LNCaP clone FGC (cell line): ENCODE measurements at places on chromosomes 1 and 21.

DNA sequence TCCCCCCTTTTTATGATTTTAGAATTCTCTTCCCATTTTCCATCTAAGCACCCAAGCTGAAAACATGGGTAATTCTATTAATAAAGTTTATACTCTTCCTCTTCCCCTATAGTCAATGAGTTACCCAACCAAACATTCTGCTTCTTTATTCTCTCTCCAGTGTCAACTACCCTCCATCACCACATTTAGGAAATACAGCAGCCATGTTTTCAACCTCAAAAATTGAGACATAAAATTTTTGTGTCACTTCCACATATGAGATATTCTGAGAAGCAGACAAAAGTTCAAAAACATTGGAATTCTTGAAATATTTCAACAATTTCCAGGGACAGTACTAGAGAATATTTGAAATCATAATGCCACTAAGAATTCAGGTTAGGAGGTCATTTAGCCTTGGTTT, 64.8 kb upstream of the ATP1A1 start:
- no peak for DNase-seq

DNA sequence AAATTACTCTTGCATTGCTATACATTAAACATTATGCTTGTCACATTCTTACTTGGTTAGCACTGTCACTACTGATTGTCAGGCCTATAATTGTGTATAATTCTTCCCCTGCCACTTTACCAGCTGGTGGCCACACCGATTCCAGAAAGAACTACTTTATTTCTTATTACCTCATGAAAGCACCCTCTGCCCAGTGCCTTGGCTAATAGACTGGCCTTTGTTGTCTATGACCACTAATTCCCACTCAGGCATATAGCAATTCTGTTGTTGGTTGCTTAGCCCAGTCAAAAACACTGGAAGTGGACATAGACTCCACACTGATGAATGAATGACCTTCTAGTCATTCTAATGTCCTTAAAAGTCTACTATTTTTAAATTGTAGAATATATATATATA, 35.6 kb downstream of the MRPL39 start:
- DNase-seq: no peak

- no peak for DNase-seq
Measured at GRCh38 chr1:73273886-73274285, 924.1 kb downstream of the LRRIQ3 start.

- no peak for DNase-seq
Measured at GRCh38 chr1:110547017-110547416, 28.0 kb upstream of the KCNA10 start.

DNA sequence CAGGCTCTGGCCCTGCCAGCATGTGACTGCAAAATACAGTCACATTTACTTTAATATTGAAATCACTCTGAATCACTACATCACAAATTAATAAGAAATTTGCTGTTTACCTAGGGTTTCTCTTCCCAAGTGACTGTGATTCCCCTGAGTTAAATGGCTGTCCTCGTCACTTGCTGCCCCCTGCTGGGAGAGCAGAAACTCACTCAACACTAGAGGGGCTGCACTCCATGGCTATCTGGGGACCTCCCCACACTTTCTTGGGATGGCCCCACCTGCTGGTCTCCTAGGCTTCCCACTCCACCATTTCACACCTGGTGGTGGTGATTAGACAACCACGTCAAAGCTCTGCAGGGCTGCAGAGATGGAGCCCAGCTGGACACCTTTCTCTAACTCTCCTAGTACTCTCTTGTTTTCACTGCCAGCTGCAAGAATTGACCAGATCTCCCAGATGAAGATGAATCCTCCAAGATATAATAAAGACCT, 63.4 kb downstream of the CD2 start:
- DNase-seq: peak; percentile 8

DNA sequence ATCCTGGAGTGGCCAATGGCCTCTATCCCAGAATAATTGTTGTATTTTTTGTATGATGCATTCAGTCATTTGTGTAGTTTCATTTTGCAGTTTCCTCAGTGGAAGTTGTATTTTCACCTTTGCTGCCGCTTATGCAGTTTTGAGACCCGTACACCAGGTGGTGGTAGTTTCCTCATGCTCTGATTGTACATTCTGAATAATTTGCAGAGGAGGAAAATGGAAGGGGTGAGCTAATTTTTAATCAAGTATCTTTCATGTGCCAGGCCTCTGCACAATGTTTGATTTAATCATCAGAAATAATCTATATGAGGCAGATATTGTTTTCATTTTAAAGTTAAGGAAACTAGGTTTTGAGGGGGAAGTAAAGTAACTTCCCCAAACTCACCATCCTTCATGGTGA, 29.5 kb downstream of the HLX start:
- no peak for DNase-seq

DNA sequence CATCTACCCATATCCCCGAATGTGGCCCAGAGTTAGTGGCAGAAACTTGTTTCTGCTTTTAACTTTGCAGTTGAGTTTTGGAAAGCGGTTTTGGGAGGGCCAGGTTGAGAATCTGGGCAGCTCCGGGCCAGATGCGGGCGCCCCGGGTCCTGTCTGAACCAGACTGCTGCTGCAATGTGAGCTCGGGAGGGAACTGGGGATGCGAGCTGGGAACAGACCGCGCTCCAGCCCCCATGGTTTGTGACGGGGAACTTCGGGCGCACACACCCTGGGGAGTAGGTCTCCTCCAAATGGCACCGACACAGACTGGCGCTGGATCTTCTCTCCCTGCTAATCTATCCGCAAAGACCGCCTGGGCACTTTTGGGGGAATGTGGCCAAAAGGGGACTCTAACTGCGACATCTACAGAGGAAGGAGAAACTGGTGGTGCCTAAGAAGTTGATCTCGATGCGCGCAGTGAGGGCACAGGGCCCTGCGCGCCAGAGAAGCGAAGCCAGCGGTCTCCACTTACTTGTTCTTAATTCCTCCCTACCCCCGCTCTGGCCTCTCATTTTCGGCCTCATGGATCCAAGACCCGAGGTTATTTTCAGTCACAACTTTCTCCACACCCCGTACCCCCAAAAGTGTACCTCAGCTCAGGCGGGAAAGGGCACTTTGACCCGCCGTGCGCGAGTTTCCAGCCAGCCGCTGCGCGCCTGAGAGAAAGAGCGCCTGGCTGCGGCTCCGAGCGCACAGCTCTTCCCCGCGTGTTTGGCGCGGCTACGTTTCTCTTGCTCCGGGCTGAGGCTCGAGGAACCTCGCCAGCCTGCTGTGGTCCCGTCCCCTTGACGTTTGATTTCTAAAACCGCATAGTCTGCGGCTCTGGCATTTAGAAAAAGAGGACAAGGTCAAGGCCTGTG, 411.0 kb upstream of the ESRRG start:
- DNase-seq: no peak

GRCh38 chr1:15573477-15573876, 11.4 kb downstream of the AGMAT start:
- no peak for DNase-seq

DNA sequence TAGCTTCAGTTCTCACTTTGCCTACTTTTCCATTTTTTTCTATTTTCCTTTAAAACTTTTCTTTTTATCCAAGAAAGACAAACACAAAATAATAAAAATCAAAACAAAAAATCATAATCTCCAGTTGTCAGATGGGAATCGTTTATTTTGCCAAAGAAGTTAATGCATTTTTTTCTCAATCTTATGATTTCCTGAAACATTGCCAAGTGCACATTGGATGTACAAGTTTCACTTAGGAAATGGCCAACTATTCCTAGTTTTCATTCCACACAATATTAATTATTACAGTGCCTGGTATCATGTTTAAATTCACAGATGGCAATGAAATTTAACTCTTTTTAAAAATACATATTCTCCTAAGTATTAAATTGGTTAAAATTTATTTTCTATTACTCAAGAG, 1050.5 kb downstream of the TTLL7 start:
- DNase-seq: no peak

DNA sequence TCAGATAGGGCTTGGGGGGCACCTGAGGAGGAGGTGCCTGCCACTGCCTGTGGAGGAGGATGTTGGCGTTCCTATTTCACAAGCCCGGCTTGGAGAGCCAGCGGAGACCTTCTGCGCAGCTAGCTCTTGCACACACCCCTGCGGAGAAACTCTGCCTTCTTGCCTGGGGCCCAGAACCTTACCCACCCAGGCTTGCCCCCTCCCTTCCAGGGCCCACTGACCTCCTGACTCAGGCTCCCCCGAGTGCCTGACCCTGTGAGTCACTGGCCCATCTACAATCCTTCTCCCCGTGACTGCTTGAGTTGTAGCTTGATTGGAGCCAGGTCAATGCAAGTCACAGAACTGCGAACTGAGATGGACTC, 3.4 kb downstream of the HES2 start:
- no peak for DNase-seq

- DNase-seq: no peak
Measured at GRCh38 chr1:116201911-116202310, 90.7 kb downstream of the MAB21L3 start.

DNA sequence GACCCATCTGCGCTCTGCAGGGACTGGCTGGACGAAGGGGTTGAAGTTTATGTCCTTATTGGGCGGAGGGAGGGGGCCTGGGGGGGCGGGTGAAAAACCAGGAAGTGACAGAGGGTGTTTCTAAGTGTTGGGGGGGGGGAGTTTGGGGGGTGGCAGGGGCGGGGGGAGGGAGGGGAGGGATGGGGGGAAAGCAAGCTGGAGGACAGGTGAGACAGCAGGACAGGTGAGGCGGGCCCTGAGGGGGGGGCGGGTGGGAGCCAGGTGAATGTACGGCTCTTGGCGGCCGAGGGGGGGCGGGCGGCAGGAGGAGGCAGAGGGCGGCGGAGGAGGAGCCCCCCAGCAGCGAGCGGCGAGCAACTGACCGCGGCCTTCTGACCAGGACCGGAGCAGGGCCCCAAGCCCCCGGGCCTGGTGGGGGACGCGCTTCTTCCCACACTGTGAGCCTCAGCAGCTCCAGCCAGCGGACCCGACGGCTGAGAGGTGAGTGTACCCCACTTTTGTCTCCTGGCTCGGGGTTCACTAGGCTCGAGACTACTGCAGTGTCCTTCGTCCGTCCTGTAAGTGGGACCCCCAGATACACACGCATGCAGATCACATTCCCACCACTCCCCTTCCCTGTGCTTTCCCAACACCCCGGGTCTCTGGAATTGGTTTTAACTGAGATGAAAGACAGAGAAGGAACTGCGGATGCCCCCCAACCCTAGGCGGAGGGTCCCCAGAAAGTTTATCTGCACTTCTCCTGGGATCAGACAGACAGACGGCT, at the start of gene ZBTB7B:
TSS of gene ZBTB7B (plus strand) at position 339 of the 763 bp plus-strand sequence. CDS start 11,859 bp downstream, outside the sequence.
- DNase-seq: no peak

- no peak for DNase-seq
Measured at GRCh38 chr21:14121719-14122118, 89.0 kb downstream of the LIPI start.

DNA sequence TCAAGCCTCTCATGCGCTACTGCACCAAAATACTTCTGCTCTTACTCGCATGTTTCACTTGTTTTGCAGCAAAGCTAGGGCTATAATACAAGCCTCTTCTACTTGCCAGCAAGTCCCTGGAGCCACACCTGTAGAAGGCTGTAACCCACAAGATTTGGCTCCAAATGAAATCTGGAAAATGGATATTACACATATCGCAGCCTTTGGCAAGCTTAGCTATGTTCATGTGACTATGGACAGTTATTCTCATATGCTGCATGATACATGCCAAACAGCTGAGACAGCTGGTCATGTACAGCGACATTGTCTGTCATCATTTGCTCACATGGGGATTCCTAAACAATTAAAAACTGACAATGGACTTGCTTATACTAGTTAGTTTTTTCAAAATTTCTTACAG, 270.3 kb downstream of the COL11A1 start:
- DNase-seq: no peak

DNA sequence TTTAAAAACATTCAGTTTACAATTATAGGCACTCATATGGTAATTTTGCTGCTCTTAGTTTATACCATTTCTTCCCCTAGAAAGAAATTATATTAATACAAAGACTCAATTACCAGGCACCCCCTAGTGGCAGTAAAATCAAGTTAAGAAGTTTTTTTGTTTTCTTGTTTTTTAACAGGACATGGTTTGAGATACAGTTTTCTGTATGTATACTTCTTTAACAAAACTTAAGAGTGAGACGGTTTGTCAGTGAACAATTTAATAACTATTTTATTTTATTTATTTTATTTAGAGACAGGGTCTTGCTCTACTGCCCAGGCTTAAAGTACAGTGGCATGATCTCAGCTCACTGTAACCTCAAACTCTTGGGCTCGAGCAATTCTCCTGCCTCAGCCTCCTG, 224.6 kb downstream of the FAF1 start:
- no peak for DNase-seq

GRCh38 chr1:53731043-53731600, 7.8 kb downstream of the GLIS1 start:
- no peak for DNase-seq

GRCh38 chr1:30525971-30526651, 197.3 kb downstream of the MATN1 start:
- DNase-seq: peak; percentile 17

DNA sequence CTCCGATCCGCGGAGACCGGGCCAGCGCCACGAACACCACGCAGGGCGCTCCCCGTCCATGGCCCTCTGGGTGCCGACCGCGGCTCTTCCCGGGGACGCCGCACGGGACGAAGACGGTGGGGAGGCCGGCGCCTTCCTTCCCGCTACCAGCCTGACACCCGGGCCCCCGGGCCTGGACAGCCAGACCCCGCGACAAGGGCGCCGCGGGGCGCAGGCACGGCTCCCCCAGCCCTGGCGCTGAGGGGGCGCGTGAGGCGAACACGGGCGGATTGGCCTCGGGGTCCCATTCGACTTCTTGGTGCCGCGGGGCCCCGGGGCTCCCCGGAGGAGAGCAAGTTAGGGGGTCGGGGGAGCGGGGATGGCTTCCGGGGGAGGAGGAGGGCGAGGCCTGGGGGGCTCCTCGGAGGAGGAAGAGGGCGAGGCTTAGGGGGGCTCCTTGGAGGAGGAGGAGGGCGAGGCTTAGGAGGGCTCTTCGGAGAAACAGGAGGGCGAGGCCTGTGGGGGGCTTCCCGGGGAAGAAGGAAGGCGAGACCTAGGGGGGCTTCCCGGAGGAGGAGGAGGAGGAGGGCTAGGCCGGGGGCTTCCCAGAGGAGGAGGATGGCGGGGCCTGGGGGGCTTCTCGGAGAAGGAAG, 537 bp upstream of the KLHL17 start:
- DNase-seq: no peak

GRCh38 chr1:58157256-58157655, 389.3 kb downstream of the OMA1 start:
- no peak for DNase-seq

- no peak for DNase-seq
Measured at GRCh38 chr1:118073648-118074435, 111.2 kb downstream of the SPAG17 start.
